ENCODE measurements at places on chromosomes 12 and 14.

- no peak for DNase-seq
Measured at GRCh38 chr12:174596-174995, 39.4 kb downstream of the SLC6A12 start.

GRCh38 chr12:111777345-111778045, 10.8 kb downstream of the ALDH2 start:
- DNase-seq = peak; percentile 99

- DNase-seq = no peak
Measured at GRCh38 chr12:31003861-31004640, 69.6 kb upstream of the DDX11 start.

DNA sequence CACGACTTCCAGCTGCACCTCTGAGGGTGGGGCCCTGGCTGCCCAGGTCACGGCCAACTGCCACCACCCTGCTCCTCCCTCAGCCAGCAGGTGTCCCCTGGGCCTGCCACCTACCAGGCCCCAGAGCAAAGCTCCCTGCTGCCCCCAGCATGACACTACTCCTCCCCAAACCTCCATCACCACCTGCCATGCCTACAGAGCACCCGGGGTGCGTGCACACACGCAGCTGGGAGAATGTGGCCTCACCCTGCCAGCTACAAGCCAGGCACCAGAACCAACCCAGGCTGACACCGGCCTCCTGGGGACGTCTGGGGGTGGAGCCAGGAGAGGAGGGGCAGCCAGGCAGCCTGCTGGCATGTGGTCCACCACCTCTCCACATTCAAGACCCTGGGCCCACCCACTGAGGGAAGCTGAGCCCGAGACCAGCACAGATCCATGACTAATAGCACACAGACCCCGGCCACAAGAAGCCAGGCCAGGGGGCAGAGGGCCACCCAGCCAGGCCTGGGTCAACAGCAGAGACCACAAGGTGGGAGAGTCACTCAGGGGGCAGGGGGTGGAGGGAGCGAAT, 3.4 kb downstream of the JAG2 start:
- DNase-seq = peak; percentile 33

Measured in small intestine (tissue), 16 donors.